ENCODE measurements at places on chromosomes 2 and 18. TPM values are rescaled to one million over a fixed set of nuclear protein-coding genes. Genes with fewer than 3 reads are reported as not detected.

The ABCG5 gene
- not detected for total RNA-seq

The GAREM1 gene
- total RNA-seq: 6.1 TPM

The TUBA3E gene
- 0.62 TPM for total RNA-seq

The ST6GAL2 gene
- 17.5 TPM for total RNA-seq

The SRD5A2 gene
- total RNA-seq: not detected

The INO80B gene
- 47.5 TPM for total RNA-seq

The ADAM17 gene
- total RNA-seq: 21.6 TPM

The RBMS1 gene
- total RNA-seq: 58.3 TPM

The TCF7L1 gene
- 9.9 TPM for total RNA-seq

The IMP4 gene
- 136 TPM for total RNA-seq

The LIMS4 gene
- total RNA-seq: 0.74 TPM

The CAPN14 gene
- not detected for total RNA-seq

The CD8B2 gene
- total RNA-seq: not detected

The ZNF638 gene
- total RNA-seq: 66.9 TPM

The ARHGEF33 gene
- not detected for total RNA-seq

The C2orf72 gene
- 7.6 TPM for total RNA-seq

The LONRF2 gene
- total RNA-seq: 3.5 TPM

Data from A549 treated with GW870086 at 1 μM for 4 hours (cell line).